ENCODE measurements at places on chromosomes 1 and 21.

GRCh38 chr1:94087193-94087592 lies 33.8 kb downstream of the ABCA4 start:
- H3K4me1 ChIP-seq = no peaks in the 10 kb centered on the region
- H3K27me3 ChIP-seq = no peaks in the 10 kb centered on the region
- no peaks in the 10 kb centered on the region for H3K36me3 ChIP-seq
- H3K4me3 ChIP-seq = no peak overlapping the region

GRCh38 chr1:236361909-236362590 lies 32.0 kb upstream of the EDARADD start:
- no peak for DNase-seq
- H3K4me3 ChIP-seq = no peak overlapping the region
- H3K36me3 ChIP-seq = no peaks in the 10 kb centered on the region
- no peak overlapping the region for H3K27ac ChIP-seq
- H3K4me1 ChIP-seq = no peaks in the 10 kb centered on the region

- H3K27me3 ChIP-seq = no peaks in the 10 kb centered on the region
- H3K4me3 ChIP-seq = no peak overlapping the region
- no peak overlapping the region for H3K27ac ChIP-seq
- DNase-seq = no peak
- no peaks in the 10 kb centered on the region for H3K4me1 ChIP-seq
Observed at GRCh38 chr1:37017720-37018119, 16.6 kb downstream of the GRIK3 start.

- H3K27me3 ChIP-seq = no peaks in the 10 kb centered on the region
- no peak overlapping the region for H3K4me3 ChIP-seq
- H3K27ac ChIP-seq = no peak overlapping the region
- H3K36me3 ChIP-seq = no peaks in the 10 kb centered on the region
- DNase-seq = no peak
Observed at GRCh38 chr1:6753320-6754140, 31.7 kb upstream of the CAMTA1 start.

- no peak overlapping the region for H3K4me3 ChIP-seq
- H3K27ac ChIP-seq = no peak overlapping the region
- peaks cover 13% of the 10 kb centered on the region for H3K4me1 ChIP-seq
- no peak for DNase-seq
Observed at GRCh38 chr1:228146417-228147150, 3.1 kb upstream of the GJC2 start.

DNA sequence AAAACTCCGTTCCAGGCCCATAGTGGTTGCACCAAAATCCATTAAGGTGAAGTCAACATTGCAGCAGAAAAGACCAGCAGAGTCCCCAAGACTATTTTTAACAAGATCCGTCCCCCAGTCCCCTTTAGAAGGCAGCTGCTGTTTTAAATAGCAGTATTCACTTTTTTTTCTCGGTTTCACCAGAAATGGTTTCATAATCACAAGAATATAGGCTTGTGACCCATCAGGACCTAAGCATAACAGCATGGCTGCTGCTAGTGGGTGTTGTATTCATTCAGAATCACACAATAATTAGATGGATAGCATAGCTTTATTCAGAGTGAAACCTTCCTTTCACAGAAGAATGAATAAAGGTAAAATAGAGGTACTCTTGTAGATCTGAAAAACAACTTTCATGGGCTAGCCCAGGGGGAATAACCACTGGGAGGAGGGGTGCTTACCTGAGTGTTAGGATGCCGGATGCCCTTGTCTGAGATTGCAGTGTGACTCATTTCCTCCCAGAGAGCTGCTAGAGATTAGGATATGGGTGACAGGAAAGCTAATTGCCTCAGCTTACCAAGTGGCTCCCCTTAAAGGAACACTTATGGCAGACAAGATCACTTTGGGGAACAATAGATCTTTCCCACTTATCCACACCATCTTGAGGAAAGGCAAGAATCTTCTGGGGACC lies 35.0 kb downstream of the ACKR1 start:
- H3K27me3 ChIP-seq = no peaks in the 10 kb centered on the region
- no peak for DNase-seq
- H3K36me3 ChIP-seq = no peaks in the 10 kb centered on the region
- no peak overlapping the region for H3K4me3 ChIP-seq
- H3K4me1 ChIP-seq = no peaks in the 10 kb centered on the region

DNA sequence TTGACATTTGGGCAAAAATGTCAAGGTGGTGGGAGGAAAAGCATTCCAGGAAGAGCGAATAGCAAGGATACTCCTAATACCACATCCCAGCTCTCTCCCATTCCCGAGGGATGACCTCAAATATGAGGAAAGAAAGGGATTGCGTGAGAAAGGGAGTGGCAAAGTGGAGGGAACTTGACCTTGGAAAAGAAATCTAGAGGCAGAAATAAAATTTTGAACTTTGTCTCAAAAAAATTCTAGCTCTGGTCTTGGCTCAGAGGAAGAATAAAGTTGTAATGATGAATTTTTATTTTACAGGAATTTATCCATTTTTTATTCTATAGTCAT lies 127.8 kb downstream of the TBX19 start:
- H3K27me3 ChIP-seq = no peaks in the 10 kb centered on the region
- H3K4me1 ChIP-seq = no peaks in the 10 kb centered on the region
- DNase-seq = no peak
- no peak overlapping the region for H3K27ac ChIP-seq

GRCh38 chr1:54768093-54768492 lies 3.8 kb upstream of the PARS2 start:
- no peak overlapping the region for H3K27ac ChIP-seq
- H3K36me3 ChIP-seq = no peaks in the 10 kb centered on the region
- no peaks in the 10 kb centered on the region for H3K27me3 ChIP-seq
- no peaks in the 10 kb centered on the region for H3K4me1 ChIP-seq
- no peak overlapping the region for H3K4me3 ChIP-seq
- no peak for DNase-seq

All from colonic mucosa (tissue), 4 donors.